Breast epithelium (tissue), 4 donors: ENCODE measurements at places on chromosomes 6 and 20. TPM values are rescaled to one million over a fixed set of nuclear protein-coding genes. Genes with fewer than 3 reads are reported as not detected.

The SLC35D3 gene
- not detected for total RNA-seq

The ZNF831 gene
- 1.2 TPM for total RNA-seq

The NXT1 gene
- 42.9 TPM for total RNA-seq

The DNAH8 gene
- not detected for total RNA-seq

DNA sequence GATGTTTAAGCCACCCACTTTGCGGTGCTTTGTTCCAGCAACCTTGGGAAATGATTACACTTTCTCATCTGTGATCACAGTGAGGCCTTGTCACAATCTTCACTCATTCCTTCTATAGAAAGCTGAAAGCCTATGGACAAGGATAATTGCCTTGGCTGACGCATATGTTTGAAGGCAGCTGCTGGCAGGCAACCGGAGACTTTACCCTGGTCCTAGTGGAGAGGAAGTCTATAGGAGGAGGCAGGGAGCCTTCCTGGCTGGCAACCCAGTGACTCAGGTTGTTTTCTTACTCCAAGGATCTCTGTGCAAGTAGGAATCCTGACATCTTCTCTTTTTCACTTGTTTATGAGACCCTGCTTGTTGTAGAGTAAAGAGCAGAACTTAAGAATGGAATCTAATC, 34.1 kb upstream of the ESR1 start:
- no peak for DNase-seq

DNA sequence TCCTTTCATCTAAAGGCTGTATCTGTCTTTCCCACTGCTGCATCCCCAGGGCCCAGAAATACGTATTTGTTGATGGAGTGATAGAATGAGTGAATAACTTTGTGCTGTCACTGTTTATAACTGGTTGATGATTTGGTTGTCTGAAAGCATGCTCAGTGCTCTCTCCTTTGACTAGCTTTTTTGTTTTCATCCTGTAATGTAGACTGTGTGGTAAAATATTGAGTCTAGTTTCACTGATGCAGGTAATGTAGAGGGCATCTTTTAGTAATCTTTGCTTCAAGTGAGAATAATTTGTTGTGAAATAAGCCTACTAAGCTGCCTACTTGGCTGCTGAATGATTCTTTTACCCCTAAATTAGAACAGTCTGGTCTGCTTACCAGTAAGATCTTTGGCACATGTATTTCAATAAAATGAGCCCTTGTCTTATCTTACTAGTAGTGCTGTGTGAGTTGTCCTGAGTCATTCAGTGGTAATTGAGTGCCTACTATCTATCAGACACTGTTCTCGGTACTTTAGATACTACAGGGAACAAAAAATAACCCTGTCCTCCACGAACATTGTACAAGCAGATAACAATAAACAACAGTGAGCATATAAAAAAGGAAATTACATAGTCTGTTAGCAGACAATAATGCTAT, 39.9 kb downstream of the MAPK14 start:
- DNase-seq: no peak

- no peak for DNase-seq
These were observed 38.1 kb upstream of the PROKR2 start for GRCh38 chr20:5354901-5355300.

- no peak for DNase-seq
These were observed 114.8 kb downstream of the LRFN2 start for GRCh38 chr6:40472353-40472752.

DNA sequence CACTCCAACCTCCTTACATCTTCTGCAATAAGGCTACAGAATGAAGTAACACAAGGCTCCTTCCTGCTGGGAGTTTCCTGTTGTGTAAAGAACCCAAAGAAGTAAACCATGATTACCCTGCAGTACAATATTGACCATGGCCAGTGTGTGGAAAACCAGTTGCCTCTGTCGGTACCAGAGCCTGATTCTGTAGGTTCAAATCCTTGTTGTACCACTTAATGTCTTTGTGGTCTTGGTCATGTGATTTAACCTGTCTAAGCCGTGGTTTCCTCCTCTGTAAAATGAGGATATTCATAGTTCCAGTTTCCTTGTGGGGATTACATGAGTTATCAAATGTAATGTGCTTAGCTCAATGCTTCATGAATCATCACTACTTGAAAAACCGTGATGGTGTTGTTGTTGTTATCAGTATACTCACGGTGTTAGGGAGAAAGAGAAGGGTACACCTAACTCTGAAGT, 60.3 kb upstream of the PRELID3B start:
- DNase-seq: no peak

- DNase-seq: no peak
These were observed 48.4 kb upstream of the IYD start for GRCh38 chr6:150320442-150320841.
